Esophagus squamous epithelium (tissue), 5 donors: ENCODE measurements at places on chromosomes 11 and 22. TPM values are rescaled to one million over a fixed set of nuclear protein-coding genes. Genes with fewer than 3 reads are reported as not detected.

DNA sequence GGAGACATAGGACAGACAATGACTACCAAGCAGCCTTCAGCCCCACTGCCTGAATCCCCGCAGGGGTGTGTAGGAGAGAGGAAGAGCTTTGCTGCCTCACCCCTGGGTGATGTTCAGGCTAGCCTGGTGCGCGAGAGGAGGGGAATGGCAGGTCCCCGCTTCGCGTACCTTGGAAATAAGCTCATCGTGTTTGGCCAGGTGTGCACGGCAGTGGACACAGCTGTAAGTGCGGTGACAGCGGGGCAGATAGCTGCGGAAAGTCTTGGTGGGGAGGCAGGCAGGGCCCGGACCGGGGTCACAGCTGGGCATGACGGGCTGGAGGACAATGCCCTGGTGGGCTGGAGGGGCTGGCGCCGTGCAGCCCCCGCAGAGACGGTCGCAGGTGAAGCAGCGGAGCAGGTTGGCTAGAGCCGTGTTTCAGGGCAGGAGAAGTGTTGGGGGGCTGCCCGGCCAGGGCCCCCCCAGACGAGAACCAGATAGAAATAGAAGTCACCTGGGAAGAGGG lies 2.9 kb downstream of the YPEL4 start:
- DNase-seq, result no peak
- no peaks in the 10 kb centered on the region for H3K36me3 ChIP-seq
- H3K4me3 ChIP-seq, result no peak overlapping the region
- peaks cover 49% of the 10 kb centered on the region for H3K4me1 ChIP-seq
- no peak overlapping the region for H3K27ac ChIP-seq

DNA sequence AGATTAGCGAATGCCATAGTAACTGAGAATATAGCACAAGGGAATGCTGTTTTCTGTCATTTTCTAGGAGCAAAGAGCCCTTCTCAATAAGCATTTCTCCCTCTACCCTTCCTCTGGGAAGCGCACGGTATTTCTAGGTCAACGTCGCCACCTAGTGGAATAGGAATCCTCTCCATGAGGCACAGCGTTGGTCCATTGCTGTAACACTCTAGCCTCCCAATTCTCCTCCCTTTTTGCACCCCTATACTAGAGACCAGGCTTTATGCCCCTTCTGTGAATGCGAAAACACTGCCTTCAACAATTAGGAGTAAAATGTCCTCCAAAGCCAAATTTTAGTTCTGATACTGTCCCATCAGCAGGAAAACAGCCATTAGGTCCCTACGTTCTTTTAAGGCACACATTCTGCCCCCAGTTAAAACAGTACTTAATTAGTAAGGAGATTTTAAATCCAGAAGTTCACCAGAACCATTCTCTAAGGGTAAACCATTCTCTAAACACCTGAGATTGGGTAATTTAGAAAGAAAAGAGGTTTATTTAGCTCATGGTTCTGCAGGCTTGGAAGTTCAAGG lies 12.8 kb upstream of the HYLS1 start:
- H3K27me3 ChIP-seq, result no peaks in the 10 kb centered on the region
- H3K4me1 ChIP-seq, result no peaks in the 10 kb centered on the region
- no peaks in the 10 kb centered on the region for H3K36me3 ChIP-seq
- H3K27ac ChIP-seq, result no peak overlapping the region
- DNase-seq, result no peak
- no peak overlapping the region for H3K4me3 ChIP-seq

- H3K4me3 ChIP-seq, result no peak overlapping the region
- no peak for DNase-seq
- no peaks in the 10 kb centered on the region for H3K36me3 ChIP-seq
- no peak overlapping the region for H3K27ac ChIP-seq
- no peaks in the 10 kb centered on the region for H3K27me3 ChIP-seq
These were observed 20.6 kb downstream of the APOBEC3H start for GRCh38 chr22:39117585-39118191.

The FOLR1 gene
- 7.6 TPM for total RNA-seq

DNA sequence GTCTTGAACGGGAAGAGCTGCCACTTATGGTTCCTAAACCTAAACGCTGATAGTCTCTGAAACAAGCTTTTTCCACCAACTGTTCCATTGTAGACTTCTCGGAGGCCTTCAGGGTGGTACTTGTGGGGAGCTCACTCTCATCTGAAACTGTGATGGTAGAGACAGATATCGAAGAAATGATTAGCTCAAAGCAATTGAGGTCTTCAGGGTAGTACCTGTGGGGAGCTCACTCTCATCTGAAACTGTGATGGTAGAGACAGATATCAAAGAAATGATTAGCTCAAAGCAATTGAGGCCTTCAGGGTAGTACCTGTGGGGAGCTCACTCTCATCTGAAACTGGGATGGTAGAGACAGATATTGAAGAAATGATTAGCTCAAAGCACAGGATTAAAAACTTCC lies 175.7 kb downstream of the SWAP70 start:
- no peak for DNase-seq
- no peaks in the 10 kb centered on the region for H3K36me3 ChIP-seq
- peaks cover 6% of the 10 kb centered on the region for H3K4me1 ChIP-seq
- H3K4me3 ChIP-seq, result no peak overlapping the region
- no peaks in the 10 kb centered on the region for H3K27me3 ChIP-seq

The TRPM5 gene
- total RNA-seq, result not detected

DNA sequence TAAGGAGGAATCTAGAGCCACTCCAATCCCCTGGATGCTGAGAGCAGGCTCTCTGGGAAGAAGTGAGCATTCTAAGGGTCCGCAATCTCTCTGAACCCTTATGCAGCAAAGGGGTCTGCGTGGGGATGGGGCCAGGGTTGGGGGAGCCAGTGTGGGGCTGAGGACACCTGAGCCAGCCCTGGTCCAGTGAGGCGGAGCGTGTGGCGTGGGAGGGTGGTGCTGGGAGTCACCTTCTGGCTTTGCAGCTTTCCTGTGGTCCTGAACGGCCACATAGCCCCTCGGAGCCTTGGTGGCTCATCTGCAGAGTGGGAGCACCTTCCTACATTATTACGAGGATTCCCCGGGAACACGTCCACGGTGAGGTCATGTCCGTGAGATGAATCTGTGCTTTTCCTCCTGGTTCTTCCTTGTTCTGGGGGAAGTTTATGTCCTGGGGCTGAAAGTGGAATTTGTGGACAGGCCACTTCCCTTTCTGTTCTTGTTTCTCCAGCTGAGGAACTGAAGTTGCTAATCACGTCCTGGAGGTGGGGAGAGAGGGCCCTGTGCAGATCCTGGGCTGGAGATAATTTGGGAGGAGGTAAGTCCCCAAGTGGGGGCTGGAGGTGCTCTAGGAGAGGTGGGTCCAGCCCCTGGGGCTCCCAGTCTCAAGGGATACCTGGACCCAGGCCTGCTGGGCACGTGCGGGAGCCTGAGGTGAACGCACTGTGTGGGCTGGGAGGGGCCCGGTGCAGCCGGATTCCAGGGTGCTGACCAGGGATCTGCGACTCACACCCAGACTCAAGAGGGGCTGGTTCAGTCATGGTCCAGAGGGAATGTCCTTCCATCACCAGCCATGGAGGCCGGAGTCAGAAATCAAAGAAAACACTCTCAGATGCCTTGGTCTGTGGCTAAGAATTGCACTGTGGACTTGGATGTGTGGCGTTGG lies 6.1 kb downstream of the MRGPRE start:
- no peaks in the 10 kb centered on the region for H3K36me3 ChIP-seq
- no peaks in the 10 kb centered on the region for H3K27me3 ChIP-seq
- H3K4me3 ChIP-seq, result no peak overlapping the region
- H3K4me1 ChIP-seq, result peaks cover 1% of the 10 kb centered on the region
- H3K27ac ChIP-seq, result no peak overlapping the region

DNA sequence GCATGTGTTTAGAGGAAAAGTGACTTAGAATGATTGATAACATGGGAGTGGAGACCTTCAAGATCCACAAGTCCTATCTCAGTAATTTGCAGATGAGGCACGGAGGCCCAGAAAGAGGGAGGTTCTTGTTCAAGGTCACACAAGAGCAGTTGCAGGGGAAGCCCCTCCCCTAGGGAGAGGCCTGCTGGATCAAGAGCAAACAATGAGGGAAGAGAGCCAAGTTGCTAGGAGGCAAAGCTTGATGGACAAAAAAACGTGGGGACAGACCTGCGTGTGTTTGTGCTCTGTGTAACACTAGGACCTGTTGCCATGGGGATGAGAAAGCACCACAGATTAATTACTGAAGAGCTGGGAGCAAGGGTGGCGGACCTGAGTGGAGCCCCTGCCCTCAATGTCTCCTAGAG lies 6.4 kb upstream of the MFRP start:
- H3K27me3 ChIP-seq, result no peaks in the 10 kb centered on the region
- DNase-seq, result no peak
- peak overlapping the region; percentile 12 for H3K27ac ChIP-seq
- no peak overlapping the region for H3K4me3 ChIP-seq
- no peaks in the 10 kb centered on the region for H3K36me3 ChIP-seq

The UBE2L6 gene
- total RNA-seq, result 46.4 TPM

The ART1 gene
- not detected for total RNA-seq

GRCh38 chr11:13955971-13956421 lies 6.5 kb upstream of the SPON1 start:
- peaks cover 3% of the 10 kb centered on the region for H3K27me3 ChIP-seq
- no peak overlapping the region for H3K4me3 ChIP-seq
- H3K36me3 ChIP-seq, result no peaks in the 10 kb centered on the region

GRCh38 chr11:69393865-69394233 lies 87.6 kb upstream of the LINC01488 start:
- H3K4me1 ChIP-seq, result peaks cover 2% of the 10 kb centered on the region
- no peaks in the 10 kb centered on the region for H3K27me3 ChIP-seq
- H3K4me3 ChIP-seq, result no peak overlapping the region
- H3K27ac ChIP-seq, result no peak overlapping the region
- DNase-seq, result no peak

The AP2A2 gene
- 48.6 TPM for total RNA-seq

DNA sequence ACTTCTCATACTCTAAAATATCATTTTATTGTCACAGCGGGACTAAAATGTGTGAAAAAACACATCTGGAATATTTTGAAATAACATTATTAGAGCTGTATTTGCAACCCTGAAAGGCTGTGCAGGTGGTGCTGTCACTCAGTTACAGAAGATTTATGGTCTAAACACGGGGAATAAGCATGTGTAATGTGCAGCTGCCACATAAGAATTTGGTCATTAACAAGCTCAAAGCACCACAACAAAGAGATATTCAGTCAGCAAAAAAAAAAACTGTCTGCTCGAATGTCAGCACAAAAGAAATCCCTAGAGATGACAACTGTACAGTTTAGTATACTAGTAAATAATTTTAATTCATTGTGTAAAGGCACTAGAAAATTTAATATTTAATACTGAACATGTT lies 31.3 kb downstream of the TMEM123 start:
- DNase-seq, result no peak
- no peaks in the 10 kb centered on the region for H3K27me3 ChIP-seq
- no peak overlapping the region for H3K27ac ChIP-seq
- H3K4me1 ChIP-seq, result peaks cover 31% of the 10 kb centered on the region

GRCh38 chr11:9692691-9693090 lies 28.8 kb downstream of the SWAP70 start:
- H3K27me3 ChIP-seq, result no peaks in the 10 kb centered on the region
- H3K27ac ChIP-seq, result peak overlapping the region; percentile 61
- H3K36me3 ChIP-seq, result peaks cover 3% of the 10 kb centered on the region
- H3K4me3 ChIP-seq, result no peak overlapping the region

- peaks cover 14% of the 10 kb centered on the region for H3K36me3 ChIP-seq
- H3K4me1 ChIP-seq, result no peaks in the 10 kb centered on the region
- no peak overlapping the region for H3K4me3 ChIP-seq
- no peak for DNase-seq
These were observed 169.9 kb downstream of the COMMD9 start for GRCh38 chr11:36119300-36119699.

DNA sequence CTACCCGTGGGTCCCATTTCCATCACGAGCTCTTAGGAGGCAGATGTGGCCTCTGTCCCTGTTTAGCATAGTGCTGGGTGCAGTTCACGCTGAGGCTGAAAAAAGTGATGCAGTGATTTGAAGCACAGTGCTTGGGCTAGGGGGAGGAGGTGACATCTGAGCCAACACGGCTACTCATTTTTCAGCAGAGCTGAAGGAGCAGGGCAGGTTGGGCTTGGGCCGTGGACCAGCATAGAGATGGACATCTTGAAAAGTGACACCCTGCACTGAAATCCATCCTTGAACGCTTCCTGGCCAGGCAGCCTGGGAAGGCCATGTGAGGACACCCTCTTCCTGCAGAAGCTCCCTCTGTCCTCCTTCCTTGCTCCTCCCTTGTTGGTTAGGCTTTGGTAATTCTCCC lies 66.4 kb downstream of the ADAMTS15 start:
- no peaks in the 10 kb centered on the region for H3K27me3 ChIP-seq
- no peak for DNase-seq
- H3K36me3 ChIP-seq, result no peaks in the 10 kb centered on the region

GRCh38 chr11:57487021-57487778 lies 26.9 kb downstream of the RTN4RL2 start:
- H3K4me3 ChIP-seq, result no peak overlapping the region
- DNase-seq, result no peak
- peaks cover 9% of the 10 kb centered on the region for H3K27me3 ChIP-seq
- H3K36me3 ChIP-seq, result peaks cover 76% of the 10 kb centered on the region
- H3K4me1 ChIP-seq, result peaks cover 20% of the 10 kb centered on the region

The IRAG1 gene
- total RNA-seq, result 48.4 TPM

The C11orf16 gene
- total RNA-seq, result not detected

GRCh38 chr11:83087035-83087434 lies 15.3 kb upstream of the RAB30 start:
- no peaks in the 10 kb centered on the region for H3K27me3 ChIP-seq
- H3K27ac ChIP-seq, result no peak overlapping the region
- H3K4me1 ChIP-seq, result peaks cover 22% of the 10 kb centered on the region
- no peak overlapping the region for H3K4me3 ChIP-seq
- H3K36me3 ChIP-seq, result no peaks in the 10 kb centered on the region
- no peak for DNase-seq

DNA sequence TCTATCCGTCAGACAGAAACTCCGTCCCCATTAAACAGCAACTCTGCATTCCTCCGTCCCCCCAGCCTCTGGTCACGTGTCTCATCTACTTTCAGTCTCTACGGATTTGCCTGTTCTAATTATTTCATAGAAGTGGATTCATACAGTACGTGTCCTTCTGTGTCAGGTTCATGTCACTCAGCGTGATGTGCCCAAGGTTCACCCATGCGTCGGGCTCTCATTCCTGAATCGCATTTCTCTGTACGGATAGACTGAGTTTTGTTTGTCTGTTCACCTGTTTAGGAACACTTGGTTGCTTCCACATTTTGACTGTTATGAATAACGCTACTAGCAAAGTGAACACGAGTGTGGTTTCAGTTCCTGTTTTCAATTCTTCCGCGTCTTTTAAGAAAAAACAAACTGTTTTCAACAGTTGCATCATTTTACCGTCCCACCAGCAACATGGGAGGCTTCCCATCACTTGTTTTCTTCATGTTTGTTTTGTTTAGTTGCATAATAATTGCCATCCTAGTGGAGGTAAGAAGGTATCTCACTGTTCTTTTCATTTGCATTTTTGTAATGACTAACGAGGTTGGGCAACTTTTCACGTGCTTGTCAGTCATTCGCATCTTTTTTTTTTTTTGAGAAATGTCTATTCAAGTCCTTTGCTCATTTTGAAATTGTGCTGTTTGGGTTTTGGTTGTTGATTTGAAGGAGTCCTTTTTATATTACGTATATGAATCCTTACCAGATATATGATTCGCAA lies 8.9 kb upstream of the NLRP6 start:
- H3K4me1 ChIP-seq, result no peaks in the 10 kb centered on the region
- H3K4me3 ChIP-seq, result peak overlapping the region; percentile 10
- no peak for DNase-seq
